ENCODE measurements at places on chromosomes 6 and 20. TPM values are rescaled to one million over a fixed set of nuclear protein-coding genes. Genes with fewer than 3 reads are reported as not detected.

- peak overlapping the region; percentile 95 for H3K4me3 ChIP-seq
- H3K27me3 ChIP-seq = no peaks in the 10 kb centered on the region
- DNase-seq = peak; percentile 81
- H3K4me1 ChIP-seq = no peaks in the 10 kb centered on the region
- no peaks in the 10 kb centered on the region for H3K36me3 ChIP-seq
These were observed 2.3 kb upstream of the CITED2 start for GRCh38 chr6:139376604-139377218.

DNA sequence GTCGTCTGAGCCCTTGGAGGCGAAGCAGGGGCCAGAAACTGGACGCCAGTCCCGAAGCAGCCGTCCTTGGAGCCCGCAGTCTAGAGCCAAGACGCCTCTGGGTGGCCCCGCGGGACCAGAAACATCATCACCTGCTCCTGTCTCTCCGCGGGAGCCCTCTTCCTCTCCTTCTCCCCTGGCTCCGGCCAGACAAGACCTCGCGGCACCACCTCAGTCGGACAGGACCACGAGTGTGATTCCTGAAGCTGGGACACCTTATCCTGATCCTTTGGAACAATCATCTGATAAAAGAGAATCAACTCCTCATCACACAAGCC is 416 bp downstream of the RSPH4A start:
- H3K27me3 ChIP-seq = no peaks in the 10 kb centered on the region
- peak overlapping the region; percentile 40 for H3K27ac ChIP-seq
- no peaks in the 10 kb centered on the region for H3K4me1 ChIP-seq
- DNase-seq = no peak
- H3K4me3 ChIP-seq = peak overlapping the region; percentile 47

The CCN6 gene
- total RNA-seq = not detected

DNA sequence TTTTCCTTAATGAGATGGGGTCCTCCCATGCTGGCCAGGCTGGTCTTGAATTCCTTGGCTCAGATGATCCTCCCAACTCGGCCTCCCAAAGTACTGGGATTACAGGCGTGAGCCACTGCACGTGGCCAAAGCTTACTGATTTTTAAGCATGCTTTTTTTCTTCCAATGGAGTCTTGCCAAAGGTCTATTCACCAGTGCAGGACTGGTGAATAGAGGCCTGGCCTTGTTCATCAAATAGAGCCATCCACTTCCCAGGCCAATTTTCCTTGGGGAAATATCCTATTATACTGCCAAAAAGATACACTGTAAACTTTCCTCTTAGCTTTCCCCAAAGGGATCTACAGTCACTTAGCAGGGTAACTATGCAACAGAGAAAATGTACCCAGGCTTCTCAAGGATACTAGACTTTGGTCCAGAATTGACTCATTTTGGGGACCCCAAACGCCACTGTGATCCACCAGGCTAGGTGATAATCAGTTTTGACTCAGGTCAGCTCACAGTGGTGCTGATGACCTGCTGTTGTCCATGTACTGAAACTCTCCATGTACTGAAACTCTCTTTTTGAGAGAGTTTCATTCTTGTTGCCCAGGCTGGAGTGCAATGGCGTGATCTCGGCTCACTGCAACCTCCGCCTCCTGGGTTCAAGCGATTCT is 91.8 kb downstream of the REPS1 start:
- H3K4me3 ChIP-seq = no peak overlapping the region
- H3K4me1 ChIP-seq = no peaks in the 10 kb centered on the region
- H3K27ac ChIP-seq = no peak overlapping the region
- no peaks in the 10 kb centered on the region for H3K36me3 ChIP-seq
- no peaks in the 10 kb centered on the region for H3K27me3 ChIP-seq

The SEMG1 gene
- 1.8 TPM for total RNA-seq

- no peaks in the 10 kb centered on the region for H3K36me3 ChIP-seq
- peak overlapping the region; percentile 100 for H3K27ac ChIP-seq
- H3K27me3 ChIP-seq = no peaks in the 10 kb centered on the region
- peak overlapping the region; percentile 87 for H3K4me3 ChIP-seq
These were observed 2.6 kb upstream of the GPSM3 start for GRCh38 chr6:32194825-32195651.

GRCh38 chr6:21046276-21046675 is 512.0 kb downstream of the CDKAL1 start:
- no peak for DNase-seq
- H3K27ac ChIP-seq = no peak overlapping the region
- H3K4me1 ChIP-seq = no peaks in the 10 kb centered on the region
- no peak overlapping the region for H3K4me3 ChIP-seq
- no peaks in the 10 kb centered on the region for H3K36me3 ChIP-seq

The PPP1R14C gene
- not detected for total RNA-seq

Data from breast epithelium (tissue), 4 donors.